Hematopoietic multipotent progenitor cell treated with erythropoietin and hydrocortisone succinate and interleukin-3 and kit ligand, for 17 days (in vitro differentiated cells): ENCODE measurements at places on chromosomes 16 and 17.

GRCh38 chr17:42672038-42672437 lies 4.8 kb downstream of the PLEKHH3 start:
- DNase-seq, result no peak

GRCh38 chr17:82023447-82024241 lies 539 bp downstream of the LRRC45 start:
- DNase-seq, result no peak

GRCh38 chr16:29674188-29674587 lies 4.8 kb upstream of the QPRT start:
- DNase-seq, result no peak

DNA sequence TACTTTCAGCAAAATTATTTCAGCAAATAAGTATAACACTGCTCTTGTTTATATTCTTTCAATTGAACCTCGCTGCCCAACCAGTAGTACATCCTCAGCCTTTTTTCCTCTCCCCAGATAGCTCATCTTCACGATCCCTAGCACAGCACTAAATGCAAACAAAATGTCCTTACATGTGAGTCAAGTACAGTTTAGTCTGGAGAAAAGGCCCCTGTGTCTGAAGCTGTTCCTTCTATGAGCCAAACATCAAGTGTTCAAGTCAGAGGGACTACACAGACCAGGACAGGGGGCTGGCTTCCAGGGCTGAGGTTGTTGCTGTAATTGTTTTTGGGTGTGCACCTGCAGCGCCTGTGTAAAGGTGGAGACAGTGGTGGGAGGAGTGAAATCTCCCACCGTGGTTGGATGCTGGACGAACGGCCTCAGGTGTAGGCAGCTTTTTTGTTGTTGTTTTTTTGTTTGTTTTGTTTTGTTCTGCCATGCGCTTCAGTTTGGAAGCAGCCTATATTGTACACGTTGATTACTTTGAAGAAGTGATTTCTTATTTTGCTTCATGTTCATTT lies 147.1 kb downstream of the PRKCA start:
- DNase-seq, result no peak

DNA sequence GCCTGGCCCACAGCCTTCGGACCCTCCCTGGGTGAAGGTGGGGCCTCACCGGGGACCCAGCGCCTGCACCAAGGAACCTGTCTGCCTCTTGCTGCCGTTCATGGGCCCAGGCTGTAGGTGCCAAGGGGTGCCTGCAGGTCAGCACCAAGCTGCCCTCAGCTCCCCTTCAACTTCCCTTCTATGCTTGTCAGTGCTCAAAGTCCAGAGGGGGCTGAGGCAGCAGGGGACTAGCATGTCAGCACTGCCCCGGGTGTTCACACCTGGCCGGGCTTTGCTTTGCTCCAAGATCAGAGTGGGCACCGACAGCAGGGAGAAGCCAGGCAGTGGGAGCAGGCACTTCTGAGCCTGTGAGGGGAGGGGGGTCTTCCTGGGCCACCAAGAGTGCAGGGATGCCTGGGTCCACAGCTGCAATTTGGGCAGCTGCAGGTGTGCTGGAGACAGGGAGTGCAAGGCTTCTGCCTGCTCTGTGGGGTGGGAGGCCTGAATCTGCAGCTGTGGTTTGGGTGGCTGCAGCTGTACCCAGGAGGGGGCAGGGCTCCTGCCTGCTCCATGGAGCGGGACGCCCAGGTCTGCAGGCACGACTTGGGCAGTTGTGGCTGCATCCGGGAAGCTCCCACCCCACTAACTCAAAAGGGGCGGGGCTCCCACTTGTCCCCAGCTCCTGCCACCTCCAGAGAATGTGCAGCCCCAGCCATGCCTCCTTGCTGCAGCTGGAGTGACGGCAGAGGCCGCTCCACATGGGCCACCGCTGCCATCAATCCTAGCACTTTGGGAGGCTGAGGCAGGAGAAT lies 27.6 kb upstream of the PRM1 start:
- no peak for DNase-seq

DNA sequence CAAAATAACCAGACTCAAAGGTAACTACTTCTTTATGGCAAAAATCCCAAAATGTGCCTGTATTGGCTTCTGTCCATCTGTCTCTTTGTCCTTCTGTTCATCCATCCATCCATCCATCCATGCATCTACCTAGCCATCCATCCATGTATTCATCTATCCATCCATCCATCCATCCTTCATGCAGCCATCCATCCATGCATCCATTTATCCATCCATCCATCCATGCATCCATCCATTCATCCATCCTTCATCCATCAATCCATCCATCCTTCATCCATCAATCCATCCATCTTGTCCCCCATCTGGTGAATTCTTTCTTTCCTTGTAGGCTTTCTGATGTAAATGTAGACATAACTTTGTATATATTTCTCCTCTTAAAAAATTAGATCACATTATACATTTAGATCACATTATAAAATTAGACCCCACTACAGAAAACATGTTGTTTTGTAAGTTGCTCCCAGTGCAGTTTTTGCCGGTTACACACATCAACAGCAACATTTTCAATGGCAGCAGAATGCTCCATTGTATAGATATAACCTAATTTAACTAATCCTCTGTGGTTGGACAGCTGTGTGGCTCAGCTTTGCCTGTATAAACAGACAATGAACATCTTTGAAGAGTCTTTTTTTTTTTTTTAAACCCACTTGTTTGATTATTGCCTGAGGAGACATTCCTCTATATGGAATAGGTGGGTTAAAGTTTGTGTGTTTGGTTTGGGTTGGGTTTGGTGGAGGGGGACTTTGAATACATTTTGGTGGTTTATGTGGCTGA lies 72.0 kb downstream of the MSI2 start:
- DNase-seq, result no peak

DNA sequence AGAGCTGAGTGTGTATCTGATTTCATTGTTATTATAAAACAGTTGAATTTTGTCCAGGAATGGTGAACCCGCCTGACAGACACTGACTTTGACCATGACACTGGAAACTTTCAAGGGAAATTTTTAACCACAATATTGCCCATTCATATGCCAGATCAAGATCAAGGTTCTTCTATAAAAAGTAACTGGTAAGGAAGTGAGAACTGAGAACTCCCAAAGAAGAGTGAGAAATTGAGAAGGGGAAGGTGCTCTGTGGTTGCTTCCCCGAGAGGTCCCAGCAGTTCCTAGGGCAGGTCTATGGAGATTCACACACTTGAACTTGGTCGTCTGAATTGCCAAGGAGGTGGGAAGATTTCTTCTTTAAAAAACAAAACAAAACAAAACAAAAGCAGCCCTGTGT lies 27.3 kb downstream of the SLC6A4 start:
- DNase-seq, result no peak

DNA sequence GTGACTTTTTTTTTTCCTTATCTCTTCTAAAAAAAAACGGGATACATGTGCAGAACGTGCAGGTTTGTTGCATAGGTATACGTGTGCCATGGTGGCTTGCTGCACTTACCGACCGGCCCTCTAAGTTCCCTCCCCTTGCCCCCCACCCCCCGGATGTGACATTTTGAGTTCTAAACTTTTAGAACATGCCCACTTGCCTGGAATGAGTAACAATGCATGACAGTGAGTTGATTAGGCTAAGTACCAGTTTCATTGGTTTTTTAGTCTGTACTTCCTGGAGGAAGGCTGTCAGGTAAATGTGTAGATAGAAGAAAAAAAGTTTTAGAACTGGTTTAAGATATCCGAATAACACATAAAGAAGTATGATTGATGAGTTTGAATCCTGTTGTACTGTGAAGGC lies 4.0 kb downstream of the BPTF start:
- DNase-seq, result no peak

DNA sequence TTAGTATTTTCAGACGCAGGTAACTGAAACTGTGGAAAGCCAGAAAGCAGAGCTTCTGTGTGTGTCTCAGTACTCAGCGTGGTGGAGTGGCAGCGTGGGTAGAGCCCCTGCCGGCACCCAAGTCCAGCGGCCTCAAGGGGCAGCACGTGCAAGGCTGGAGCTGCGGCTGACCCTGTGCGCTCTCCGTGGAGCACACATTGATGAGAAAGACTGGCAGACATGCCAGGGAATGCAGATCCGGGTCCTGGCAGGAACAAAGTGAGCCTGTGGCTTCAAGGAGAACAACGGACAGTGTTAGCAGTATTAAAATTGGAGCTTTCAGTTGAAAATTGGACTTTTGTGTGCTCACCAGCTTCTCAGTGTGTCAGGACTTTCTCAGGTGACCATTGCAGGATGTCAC lies 23.3 kb downstream of the ZC3H18 start:
- DNase-seq, result no peak

DNA sequence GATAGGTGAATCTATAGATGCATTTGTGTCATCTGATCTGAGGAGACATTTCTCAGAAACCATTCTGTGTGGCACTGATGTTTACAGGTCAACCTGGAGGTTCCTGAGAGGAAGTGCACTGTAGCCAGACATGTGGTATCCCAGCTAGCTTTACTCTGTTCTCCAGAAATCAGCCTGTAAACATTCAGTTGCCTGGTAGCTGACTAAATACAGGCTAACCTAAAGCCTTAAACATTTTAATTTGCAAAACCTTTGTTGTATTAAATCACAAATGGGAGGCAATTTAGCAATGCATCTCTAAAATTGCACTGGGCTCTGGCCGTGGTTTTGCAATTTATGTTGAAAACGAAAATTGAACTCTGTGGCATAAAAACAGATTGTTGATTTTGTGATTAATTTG lies 207.6 kb downstream of the FTO start:
- no peak for DNase-seq

DNA sequence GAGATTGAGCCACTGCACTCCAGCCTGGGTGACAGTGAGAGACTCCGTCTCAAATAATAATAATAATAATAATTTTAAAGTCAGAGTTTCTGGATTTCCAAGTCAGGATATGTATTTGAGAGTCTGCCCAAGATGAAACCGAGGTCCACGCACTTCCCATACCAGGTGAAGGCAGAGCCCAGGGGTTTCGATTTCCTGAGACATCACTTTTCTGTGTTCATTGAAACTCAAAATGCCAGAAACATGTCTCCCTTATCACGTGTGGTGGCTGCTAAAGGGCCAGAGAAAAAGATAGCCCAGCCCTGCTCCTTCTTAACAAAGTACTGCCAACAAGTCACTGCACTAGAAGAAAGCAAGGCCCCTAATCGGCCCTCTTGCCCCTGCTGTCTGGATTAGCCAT lies 9.8 kb upstream of the RNF157 start:
- DNase-seq, result no peak

GRCh38 chr17:65918916-65919315 lies 273.0 kb downstream of the CEP112 start:
- DNase-seq, result no peak

DNA sequence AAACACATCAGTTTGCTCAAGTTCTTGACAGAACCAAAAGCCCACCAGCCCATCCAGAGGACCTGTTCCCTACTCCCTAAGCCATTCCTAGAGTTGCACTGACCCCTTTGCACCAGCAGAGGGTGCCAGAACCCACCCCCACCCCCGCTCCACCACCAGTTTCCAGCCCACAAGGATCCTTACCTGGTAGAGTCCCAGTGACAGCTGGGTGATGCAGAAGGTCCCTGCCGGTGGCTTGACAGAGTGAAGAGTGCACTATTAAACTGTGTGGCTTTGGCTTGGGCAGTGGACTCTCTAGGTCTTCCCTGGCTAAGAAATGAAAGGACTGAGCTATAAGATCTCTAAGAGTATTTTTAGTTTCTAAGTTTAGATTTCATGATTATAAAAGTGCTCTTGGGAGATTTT lies 73.3 kb upstream of the MTMR4 start:
- peak; percentile 59 for DNase-seq

GRCh38 chr16:54939510-54940278 lies 9.0 kb downstream of the IRX5 start:
- DNase-seq, result no peak

- DNase-seq, result no peak
Observed at GRCh38 chr17:30271102-30271501, 20.6 kb downstream of the BLMH start.

- DNase-seq, result no peak
Observed at GRCh38 chr17:18990331-18990730, 14.2 kb downstream of the FAM83G start.

- DNase-seq, result no peak
Observed at GRCh38 chr17:37825851-37826250, 81.0 kb upstream of the HNF1B start.

DNA sequence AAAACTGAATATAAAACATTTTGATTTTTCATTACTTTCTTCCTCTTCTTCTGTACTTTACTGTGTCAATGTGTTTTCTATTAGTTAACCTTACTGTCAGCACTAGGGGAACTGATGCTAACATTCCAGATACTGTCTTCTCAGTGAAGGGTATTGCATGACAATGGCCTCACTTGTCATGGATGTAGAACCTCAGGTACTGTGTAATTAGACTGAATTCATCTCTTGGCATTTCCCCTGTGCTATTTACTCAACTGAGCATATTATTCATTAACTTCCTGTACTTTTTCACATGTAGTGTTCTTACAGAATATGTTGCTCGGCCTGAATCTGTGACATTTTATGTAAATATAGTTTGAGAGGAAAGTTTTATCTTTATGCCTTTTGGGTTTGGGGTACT lies 237.0 kb downstream of the CA10 start:
- DNase-seq, result no peak

DNA sequence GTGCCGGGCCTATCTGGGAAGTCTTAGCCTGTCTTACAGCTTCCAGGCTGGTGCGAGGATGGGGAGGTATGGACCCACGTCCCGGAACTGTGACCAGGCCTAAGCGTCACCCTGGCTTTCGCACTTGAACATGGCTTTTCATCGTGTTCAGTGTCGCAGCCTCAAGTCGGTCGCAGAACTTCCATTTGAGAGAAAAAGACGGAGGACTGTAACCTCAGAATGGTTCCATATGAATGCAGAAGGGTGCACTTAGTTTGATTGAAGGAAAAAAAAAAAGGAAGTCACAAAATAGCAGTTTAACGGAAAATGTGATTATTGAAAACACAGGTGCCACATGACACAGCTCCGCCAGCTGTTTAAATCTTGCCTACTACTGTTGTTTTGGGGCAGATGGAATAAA lies 30.2 kb upstream of the JPT2 start:
- DNase-seq, result no peak

GRCh38 chr16:50666658-50667496 lies 14.2 kb downstream of the SNX20 start:
- no peak for DNase-seq

DNA sequence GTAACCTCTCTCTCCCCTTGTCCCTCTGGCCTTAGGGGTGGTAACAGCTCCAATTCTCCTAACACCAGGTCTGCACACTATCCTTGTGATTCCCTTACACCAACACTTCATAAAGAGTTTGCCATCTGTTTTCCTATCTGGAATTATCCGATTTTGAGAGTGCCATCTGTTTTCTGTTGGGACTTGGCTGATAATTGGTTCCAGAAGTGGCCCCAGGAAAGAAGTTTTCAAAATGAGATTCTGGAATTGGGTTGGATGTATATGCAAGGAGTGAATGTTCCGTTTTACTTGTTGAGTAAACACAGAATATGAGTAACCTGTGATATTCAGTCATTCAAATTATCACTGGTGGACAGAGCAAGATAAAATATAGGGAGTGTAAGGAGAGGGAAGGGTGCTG lies 134.1 kb upstream of the HS3ST3A1 start:
- no peak for DNase-seq

- DNase-seq, result no peak
Observed at GRCh38 chr16:79089735-79090284, 510.7 kb downstream of the MAF start.
